T follicular helper cell (primary cell): ENCODE measurements at places on chromosomes 6 and 20.

GRCh38 chr6:151254451-151255081 lies 14.8 kb downstream of the AKAP12 start:
- DNase-seq = no peak

DNA sequence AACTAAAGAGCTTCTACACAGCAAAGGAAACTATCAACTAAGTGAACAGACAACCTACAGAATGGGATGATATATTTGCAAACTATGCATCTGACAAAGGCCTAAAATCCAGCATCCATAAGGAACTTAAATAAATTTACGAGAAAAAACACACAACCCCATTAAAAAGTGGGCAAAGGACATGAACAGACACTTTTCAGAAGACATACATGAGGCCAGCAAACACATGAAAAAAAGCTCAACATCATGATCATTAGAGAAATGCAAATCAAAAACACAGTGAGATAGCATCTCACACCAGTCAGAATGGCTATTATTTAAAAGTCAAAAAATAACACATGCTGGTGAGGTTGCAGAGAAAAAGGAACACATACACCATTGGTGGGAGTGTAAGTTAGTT lies 24.5 kb downstream of the AGPAT4 start:
- no peak for DNase-seq

GRCh38 chr20:47108994-47109393 lies 214.4 kb downstream of the EYA2 start:
- no peak for DNase-seq

DNA sequence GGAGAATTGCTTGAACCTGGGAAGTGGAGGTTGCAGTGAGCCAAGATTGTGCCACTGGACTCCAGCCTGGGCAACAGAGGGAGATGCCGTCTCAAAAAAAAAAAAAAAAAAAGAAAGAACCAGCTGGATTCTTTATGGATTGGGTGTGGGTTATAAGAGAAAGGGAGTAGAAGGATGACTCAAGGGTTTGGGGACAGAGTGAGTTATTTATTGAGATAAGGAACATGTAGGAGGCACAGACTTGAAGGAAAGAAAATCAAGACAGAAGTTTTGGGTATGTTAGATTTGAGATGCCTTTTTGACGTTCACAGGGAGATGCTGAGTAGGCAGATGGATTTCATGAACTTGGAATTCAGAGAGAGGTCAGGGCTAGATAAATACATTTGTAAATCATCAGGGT lies 47.6 kb downstream of the KIZ start:
- DNase-seq = no peak

DNA sequence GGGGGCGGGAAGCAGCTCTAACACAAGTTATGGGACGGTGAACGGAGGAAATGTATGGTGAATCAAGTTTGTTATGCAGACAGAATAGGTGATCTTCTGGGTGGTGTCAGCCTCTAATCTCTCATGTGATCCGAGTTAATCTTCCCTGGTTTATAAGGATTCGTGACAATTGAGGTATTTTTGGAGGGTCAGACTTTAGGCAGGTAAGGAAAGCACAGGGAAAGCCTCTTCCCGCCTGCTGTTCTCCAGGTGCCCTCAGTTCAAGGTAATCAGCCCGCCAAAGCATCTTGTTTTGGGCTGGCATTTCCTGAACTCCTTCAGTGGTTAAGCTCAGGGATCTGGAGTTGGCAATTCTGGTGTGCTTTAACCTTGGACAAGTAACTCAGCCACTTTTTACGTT lies 1.2 kb downstream of the CSTF1 start:
- DNase-seq = no peak

DNA sequence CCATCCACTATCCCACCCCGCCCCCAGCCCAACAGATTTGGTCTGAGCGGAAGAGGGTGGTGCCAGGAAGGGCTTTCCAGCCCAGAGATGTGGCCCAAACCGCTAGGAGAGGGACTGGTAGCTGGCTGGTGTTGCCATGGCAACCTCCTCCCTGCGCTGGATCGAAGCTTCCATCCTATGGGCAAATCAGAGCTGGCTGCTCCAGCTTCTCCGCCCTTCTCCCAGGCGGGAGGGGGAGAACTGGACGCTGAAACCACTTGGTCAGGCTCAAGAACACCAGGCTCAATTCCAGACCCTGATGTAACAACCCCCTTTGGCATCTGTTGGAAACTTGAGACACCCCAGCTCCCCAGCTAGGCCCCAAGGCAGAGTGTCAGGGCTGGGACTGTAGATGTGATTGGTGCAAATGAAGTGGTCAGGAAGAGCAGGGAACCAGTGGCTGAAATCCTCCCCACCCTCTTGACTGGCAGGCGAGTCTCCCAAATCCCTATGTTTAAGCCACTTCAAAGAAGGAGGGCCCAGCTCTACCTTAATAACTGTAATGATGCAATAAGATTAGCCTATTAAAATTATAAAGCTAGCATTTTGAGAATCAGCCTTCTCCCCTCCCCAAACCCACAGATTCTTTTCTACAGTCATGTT lies 4.2 kb downstream of the RIMS4 start:
- DNase-seq = no peak

DNA sequence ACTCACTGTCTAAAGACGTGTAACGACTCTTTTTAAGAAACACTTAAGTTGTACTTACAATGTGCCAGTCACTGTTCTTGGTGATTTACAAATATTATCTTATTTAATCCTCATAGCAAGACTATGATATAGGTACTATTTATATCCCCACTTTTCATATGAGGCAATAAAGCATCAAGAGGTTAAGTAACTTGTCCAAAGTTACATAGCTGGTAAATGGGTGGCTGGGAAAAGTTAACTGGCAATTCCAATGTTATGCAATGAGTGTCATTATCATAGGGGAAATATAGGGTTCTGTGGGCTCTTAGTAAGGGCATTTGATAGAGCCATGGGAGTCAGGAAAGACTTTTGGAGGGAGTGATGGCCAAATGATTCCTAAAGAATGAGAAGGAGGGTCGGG lies 21.4 kb upstream of the RIPOR2 start:
- DNase-seq = no peak

- no peak for DNase-seq
Observed at GRCh38 chr6:144153260-144153659, 2.9 kb downstream of the STX11 start.

DNA sequence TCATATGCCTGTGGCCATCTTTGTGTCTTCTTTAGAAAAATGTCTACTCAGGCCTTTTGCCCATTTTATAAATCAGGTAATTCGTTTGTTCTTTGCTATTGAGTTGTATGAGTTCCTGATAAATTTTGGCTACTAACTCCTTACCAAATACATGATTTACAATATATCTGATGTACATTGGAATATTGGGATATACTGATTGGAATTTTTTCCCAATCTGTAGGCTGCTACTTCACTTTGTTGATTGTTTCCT lies 39.2 kb downstream of the BACH2 start:
- DNase-seq = no peak

- no peak for DNase-seq
Observed at GRCh38 chr6:109686566-109687265, 4.3 kb downstream of the AK9 start.

GRCh38 chr20:23311947-23312506 lies 38.6 kb upstream of the NXT1 start:
- DNase-seq = no peak

- DNase-seq = no peak
Observed at GRCh38 chr6:7411328-7411727, 21.7 kb downstream of the RIOK1 start.

- no peak for DNase-seq
Observed at GRCh38 chr20:59159091-59159490, 4.5 kb upstream of the ZNF831 start.

- DNase-seq = no peak
Observed at GRCh38 chr6:11552442-11552841, 14.9 kb downstream of the TMEM170B start.

GRCh38 chr6:40930555-40930954 lies 108.5 kb downstream of the UNC5CL start:
- DNase-seq = no peak

DNA sequence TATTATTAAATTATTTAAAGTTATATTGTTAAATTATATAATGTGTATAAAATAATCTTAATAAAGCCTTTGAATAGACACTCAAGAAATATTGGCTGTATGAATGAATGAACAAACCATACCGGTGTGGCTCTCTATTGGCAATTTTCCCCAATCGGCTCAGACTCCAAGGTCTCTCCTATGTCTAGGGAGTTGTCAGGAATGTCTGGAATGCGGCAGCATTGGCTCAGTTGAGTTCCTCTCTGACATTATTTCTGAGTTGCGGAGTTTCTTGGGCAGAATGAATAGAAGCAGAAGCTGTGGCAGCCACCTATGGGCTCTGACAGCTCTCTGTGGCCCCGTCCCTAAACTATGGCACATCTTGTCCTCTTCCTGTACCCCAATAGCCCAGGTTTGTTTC lies 111.0 kb downstream of the SOBP start:
- no peak for DNase-seq

GRCh38 chr20:49835031-49835430 lies 22.4 kb downstream of the SLC9A8 start:
- no peak for DNase-seq

- DNase-seq = no peak
Observed at GRCh38 chr6:142322504-142323198, 20.8 kb downstream of the ADGRG6 start.

- no peak for DNase-seq
Observed at GRCh38 chr6:104540743-104541142, 319.0 kb downstream of the HACE1 start.

DNA sequence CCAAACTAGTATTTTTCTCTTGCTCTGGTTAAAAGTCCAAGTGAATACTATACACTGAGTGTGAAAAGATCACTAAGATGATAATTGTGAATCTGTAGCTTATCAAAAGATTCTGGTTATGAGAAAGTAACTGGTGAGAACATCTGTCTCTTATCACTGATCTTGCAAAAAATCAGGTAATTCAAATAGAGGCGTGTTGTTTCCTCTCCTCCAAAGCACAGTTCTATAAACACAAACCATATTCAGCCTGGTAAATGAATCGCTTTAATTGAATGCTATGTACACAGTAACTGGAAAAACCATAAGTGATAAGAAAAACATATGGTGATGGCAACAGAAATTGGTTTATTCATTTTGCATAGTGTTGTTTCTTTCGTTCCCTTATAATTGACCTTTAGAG lies 161.0 kb downstream of the RALGAPA2 start:
- no peak for DNase-seq

DNA sequence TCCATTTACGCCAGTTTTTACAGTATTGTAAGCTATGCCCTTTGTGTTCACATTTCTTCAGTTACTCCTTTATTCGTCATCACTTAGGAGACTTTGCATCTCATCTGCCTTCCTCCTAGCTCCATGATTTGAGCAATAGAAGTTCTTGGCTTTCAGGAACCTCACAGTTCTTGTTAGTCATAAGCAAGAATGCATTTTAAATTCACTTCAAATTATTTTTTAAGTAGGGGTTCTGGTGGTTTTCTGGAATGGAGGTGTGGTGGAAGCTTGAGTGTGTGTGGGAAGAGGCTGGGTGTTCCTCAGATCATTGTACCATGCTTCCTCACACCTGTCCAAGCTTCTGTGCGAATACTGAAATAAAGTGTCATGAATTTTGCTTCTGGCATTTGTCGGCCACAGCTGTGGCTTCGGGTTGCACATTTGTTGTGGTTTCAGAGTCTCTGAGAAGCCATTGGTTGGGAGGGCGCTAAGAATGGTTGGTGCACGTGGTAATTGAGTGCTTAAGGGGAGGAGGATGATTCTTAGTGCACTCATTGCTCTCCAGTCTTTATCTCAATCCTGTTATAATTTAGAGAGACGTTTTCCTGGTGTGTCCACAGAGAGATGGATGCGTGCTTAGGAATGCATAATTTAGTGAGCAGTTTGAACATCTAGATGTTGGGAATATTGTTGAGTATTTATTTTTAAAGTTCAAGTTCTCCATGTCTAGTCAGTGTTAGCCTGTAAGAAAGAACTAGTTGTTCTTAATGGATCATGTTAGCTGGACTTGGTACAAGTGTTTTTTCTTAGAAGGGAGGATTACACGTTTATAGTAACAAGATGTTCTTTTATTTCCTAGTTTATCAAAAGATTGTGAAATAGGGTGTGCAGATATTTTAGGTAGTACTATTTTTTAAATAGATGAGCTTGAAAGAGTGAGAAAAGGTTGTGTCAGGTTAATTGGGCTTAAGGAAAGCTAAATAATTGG lies 31.9 kb downstream of the FOXO3 start:
- peak; percentile 9 for DNase-seq

GRCh38 chr6:116159782-116160524 lies 34.0 kb upstream of the COL10A1 start:
- DNase-seq = no peak

- no peak for DNase-seq
Observed at GRCh38 chr6:110690106-110690654, 125.1 kb downstream of the CDK19 start.

GRCh38 chr6:144816936-144817335 lies 531.8 kb downstream of the UTRN start:
- DNase-seq = no peak

DNA sequence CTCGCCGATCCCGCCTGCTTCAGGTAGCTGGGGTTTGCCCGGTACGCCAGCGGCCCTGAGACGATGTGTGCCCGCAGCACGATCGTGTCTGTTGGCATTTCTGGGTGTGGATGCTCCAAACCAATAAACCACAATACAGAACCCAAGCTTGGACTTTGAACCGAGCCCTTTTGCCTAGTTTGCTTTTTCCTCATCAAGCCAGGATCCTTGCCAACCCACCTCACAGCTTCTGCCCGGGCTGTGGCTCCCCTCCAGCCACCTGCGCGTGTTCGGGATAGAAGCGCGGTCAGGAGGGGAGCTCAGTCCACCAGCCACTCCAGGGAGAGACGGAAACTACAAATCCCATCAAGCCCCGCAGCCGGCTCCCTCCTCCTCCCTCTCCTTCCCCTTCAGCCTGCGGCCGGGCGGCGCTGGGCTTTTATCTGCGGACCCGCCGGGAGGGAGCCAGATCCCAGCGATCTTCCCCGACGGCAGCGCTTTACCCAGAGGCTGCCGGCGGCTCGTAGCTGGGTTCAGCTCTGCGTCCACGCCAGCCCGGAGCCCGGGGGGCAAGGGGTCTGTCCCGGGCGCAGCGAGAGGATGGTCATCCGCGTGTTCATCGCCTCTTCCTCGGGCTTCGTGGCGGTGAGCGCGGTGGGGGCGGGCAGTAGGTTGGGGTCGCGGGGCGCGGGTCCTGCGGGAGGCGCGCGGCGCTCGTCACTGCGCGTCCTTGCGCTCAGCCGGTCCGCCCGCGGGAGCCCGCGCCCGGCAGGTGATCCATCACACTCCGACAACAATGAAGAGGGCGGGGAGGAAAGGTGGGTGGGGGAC lies at the start of gene SH3BGRL2:
Gene SH3BGRL2, plus strand, starts transcription at position 447 of the 810 bp plus-strand sequence. Its CDS starts 133 bp downstream, at position 580.
- no peak for DNase-seq

GRCh38 chr20:46057856-46058598 lies 29.0 kb downstream of the SLC12A5 start:
- DNase-seq = no peak
